ENCODE measurements at places on chromosomes 2 and 18. TPM values are rescaled to one million over a fixed set of nuclear protein-coding genes. Genes with fewer than 3 reads are reported as not detected.
A peak's percentile ranks its signal among the peaks of the same experiment; 100 is the strongest.

GRCh38 chr18:24757134-24757533 is 296.7 kb downstream of the HRH4 start:
- DNase-seq, result no peak

- no peak for DNase-seq
These were observed 11.1 kb downstream of the TTL start for GRCh38 chr2:112493048-112493447.

DNA sequence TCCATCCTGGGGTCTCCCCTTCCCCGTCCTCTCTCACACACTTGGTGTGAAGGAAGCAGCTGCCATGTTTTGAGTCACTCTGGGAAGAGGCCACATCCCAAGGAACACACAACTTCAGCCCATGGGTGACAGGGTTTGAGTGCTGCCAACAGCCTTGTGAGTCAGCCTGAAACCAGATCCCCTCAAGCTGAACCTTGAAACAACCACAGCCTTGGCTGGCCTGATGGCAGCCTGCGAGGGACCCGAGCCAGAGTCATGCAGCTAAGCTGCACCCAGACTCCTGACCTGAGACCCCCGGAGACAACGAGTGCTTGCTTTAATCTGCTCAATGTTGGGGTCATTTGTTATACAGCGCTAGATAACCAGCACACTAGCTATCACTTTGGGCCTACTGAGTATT is 19.3 kb upstream of the MC2R start:
- no peak for DNase-seq

DNA sequence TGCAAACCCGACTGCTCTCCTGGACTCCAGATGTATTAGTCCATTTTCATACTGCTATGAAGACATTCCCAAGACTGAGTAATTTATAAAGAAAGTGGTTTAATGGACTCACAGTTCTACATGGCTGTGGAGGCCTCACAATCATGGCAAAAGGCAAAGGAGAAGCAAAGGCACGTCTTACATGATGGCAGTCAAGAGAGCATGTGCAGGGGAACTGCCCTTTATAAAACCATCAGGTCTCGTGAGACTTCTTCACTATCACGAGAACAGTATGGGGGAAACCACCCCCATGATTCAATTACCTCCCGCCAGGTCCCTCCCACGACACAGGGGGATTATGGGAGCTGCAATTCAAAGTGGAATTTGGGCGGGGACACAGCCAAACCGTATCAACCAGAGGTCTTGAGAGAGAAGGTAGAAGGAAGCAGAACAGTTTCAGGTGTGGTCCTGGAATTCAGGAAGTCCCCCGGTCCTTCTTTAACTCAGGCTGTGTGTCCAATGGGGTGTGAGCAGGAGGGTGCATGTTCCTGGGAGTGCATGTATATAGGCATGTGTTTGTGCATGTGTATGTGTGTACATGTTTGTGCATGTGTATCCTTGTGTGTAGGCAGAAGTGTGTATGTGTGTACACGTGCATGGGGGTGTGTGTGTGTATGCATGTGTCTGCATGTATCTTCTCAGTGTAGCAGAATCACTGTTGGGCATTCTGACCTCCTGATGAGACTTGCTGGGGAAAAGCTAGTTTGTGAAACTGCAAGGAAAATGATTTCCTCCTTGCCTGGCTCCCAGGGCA is 46.2 kb downstream of the GREB1 start:
- DNase-seq, result no peak

DNA sequence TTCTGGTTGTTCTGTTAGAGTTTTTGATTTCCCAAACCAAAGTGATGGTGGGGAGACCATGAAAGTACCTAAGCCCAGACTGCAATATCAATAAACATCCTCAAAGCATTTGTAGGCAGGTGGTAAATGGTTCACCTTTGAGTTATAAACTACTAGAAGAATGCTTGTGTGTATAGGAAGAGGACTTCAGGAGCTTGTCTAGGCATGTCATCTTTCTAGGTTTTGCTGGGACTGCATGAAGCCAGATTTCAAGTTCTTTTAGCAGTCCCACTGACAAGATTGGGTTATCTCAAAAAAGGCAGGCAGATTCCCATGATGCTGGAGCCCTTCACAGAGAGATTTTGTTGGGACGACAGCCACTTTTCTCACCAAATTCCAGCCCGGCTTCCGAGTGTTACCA is 135.3 kb downstream of the KCNE4 start:
- DNase-seq, result no peak

- peak; percentile 80 for DNase-seq
These were observed 72.1 kb downstream of the NPAS2 start for GRCh38 chr2:100891906-100892642.

- DNase-seq, result no peak
These were observed 114.4 kb upstream of the PDE1A start for GRCh38 chr2:182541268-182541667.

GRCh38 chr2:121342751-121343150 is 57.7 kb upstream of the TFCP2L1 start:
- no peak for DNase-seq

- DNase-seq, result peak; percentile 90
These were observed 175.1 kb downstream of the ZFP36L2 start for GRCh38 chr2:43051338-43051737.

- no peak for DNase-seq
These were observed 300.7 kb downstream of the NOL4 start for GRCh38 chr18:33923980-33924379.

- DNase-seq, result no peak
These were observed 152.5 kb downstream of the NRXN1 start for GRCh38 chr2:50879457-50879856.

GRCh38 chr18:32582455-32582854 is 111.8 kb upstream of the GAREM1 start:
- no peak for DNase-seq

GRCh38 chr2:3300224-3300995 is 77.2 kb downstream of the EIPR1 start:
- DNase-seq, result no peak

DNA sequence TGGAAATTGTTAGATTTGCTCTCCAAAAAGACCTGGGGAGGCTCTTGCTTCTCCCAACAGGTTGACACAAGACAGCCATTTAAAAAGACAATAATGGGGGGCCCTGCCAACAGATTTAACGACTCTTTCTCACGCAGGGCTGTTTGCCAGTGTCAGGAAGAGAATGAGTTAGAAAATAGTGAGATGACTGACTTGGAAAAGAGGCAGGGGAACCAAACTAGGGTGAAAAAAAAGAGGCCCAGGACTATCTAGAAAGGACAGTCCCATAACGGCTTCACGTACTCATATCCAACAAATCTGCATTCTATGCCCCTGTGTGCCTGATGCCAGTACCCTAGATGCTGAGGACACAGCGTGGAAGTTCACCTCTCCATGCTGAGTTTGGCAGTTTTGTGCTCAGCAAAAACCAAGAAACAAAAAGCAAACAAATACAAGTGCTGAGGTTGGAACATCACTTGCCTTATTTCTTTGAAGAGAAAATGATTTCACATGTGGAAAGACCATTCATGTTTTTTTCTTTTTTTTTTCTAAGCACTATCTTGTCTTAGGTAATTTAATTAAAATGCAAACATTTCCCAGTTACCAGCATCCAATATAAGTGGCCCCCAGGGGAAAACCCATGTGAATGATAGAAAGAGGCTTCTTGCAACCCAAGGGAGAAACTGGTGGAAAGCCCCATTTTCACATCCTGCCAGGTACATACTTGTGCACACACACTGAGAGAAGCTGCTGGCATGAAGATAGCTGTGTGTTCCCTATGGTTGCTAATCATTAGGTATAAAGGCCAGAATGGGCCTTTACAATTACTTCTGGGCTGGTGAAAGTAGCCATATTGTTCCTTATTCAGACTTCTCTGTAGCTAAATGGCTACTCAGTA is 10.6 kb upstream of the WIPF1 start:
- no peak for DNase-seq

GRCh38 chr2:38549851-38550250 is 52.9 kb downstream of the HNRNPLL start:
- DNase-seq, result no peak

Gene SLC9A4
- total RNA-seq, result 0.84 TPM

Gene FEV
- total RNA-seq, result not detected

Gene POTEF
- total RNA-seq, result not detected

Gene RAB6C
- not detected for total RNA-seq

Gene NPHP1
- total RNA-seq, result 17.4 TPM

All from A172 (cell line).